ENCODE measurements at places on chromosomes 11 and 22.

DNA sequence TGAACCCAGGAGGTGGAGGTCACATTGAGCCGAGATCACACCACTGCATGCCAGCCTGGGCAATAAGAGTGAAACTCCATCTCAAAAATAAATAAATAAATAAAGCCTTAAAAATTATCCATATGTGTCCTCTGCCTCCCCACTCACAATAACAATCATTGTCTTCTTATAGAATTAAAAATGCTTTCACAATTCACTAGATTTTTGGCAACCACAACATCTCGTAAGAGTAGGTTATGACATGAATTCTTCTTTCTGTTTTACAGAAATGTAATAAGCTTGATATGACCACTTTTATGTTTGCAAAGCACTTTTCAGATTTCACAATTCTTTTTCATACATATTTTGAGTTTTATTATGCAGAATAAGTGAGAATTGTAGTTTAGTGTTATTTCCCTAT lies 54.5 kb upstream of the HSPA8 start:
- DNase-seq = no peak

GRCh38 chr22:31728857-31729256 lies 21.1 kb downstream of the PRR14L start:
- DNase-seq = no peak

DNA sequence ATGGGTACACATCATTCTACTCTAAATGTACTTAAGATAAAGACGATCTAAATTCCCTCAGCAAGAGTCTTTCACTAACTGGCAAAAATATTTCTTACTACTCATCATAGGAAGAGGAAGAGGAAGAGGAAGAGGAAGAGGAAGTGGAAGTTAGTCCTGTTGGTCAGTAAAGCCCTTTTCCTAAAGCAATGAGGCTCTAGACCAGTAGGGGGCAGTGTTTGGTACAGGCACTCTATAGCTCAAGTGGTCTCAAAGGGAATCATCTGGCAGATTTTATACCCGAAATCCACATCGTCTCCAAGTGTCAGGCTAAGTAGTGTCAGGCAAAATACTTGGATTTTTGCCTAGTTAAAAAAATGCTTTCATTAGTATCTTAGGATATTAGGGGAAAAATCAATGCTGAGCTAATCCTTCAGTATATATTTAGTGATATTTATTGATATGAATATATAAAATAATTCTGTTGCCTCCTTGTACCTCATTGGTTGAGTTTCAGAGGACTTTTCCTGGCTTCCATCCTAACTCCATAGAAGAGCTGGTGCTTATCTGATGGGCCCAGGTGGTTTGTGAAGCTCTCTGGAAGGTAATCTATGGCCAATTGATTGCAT lies 7.7 kb downstream of the BLID start:
- no peak for DNase-seq

- no peak for DNase-seq
Measured at GRCh38 chr11:69501891-69502860, 20.7 kb downstream of the LINC01488 start.

GRCh38 chr11:57338142-57338541 lies at the start of gene P2RX3:
Gene P2RX3 (plus strand): TSS chr11:57338352. CDS start chr11:57338551, 199 bp downstream.
- DNase-seq = no peak

DNA sequence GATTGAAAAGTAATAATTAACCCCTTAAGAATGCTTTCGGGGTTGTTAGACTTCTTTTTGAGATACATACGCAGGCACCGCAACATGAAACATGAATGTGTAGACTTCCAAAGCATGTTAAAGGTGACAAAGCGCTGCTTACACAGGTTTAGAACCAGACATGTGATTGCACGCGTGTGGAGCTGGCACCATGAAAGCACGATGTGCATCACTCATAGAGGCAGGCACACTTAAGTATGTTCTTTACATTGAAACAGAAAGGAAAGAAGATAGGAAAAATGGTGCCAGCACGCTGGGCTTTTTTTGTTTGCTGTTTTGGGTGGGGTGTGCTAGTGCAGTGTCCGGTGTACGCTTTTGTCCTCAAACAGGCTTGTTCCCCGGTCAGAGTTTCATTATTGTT lies 83.6 kb upstream of the PPARA start:
- no peak for DNase-seq

- DNase-seq = no peak
Measured at GRCh38 chr22:50272044-50272802, 2.0 kb upstream of the MAPK11 start.

GRCh38 chr22:31681349-31682345 lies 19.6 kb upstream of the PISD start:
- DNase-seq = no peak

GRCh38 chr11:122322329-122322728 lies 206.3 kb upstream of the BLID start:
- DNase-seq = no peak

DNA sequence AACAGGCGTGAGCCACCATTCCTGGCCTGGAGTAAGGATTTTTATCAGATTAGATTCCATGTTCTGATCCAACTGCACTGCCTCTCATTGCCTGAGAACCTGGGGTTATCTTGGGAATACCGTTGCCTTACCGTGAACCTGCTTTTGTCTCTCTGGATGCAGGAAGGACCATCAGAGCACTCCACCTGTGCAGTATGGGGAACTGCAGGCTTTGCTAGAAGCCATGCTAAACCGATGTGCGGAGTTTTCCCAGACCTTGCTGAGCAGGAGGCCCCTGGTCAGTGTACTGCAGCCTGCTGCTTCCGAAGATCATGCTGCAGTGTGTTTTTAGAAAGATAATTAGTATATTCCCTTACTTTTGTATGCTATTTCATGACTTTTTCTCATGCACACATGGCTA lies 43.6 kb downstream of the MEI1 start:
- DNase-seq = no peak

- no peak for DNase-seq
Measured at GRCh38 chr11:99534812-99535211, 514.1 kb downstream of the CNTN5 start.

DNA sequence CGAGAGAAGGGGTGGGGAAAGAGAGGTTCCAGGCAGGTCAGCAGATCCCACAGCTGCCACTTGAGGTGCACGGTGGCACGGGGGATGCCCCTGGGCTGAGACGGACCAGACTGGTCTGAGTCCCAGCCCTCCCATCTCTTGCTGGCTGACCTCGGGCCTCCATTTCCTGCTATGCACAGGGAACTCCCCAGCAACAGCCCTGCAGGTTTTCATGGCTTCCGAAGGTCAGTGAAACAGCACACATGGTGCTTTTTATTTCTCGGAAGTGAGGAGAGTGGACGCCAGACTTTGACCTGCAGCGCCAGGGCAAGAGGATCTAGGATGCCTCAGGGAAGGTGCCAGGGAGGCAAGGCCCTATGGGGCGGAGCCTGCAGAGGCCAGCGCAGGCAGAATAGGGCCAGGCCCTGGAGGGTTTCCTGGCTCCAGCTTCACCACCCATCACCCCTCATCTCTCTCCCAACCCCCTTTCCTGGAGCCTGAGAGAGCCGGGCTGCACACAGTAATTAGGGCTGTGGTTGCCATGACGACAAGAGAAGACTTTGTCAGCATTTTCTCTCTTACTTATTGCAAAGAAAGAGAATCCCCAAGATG lies 29.5 kb downstream of the SLC22A12 start:
- DNase-seq = no peak

GRCh38 chr11:46383974-46384701 lies 2.7 kb downstream of the MDK start:
- no peak for DNase-seq

DNA sequence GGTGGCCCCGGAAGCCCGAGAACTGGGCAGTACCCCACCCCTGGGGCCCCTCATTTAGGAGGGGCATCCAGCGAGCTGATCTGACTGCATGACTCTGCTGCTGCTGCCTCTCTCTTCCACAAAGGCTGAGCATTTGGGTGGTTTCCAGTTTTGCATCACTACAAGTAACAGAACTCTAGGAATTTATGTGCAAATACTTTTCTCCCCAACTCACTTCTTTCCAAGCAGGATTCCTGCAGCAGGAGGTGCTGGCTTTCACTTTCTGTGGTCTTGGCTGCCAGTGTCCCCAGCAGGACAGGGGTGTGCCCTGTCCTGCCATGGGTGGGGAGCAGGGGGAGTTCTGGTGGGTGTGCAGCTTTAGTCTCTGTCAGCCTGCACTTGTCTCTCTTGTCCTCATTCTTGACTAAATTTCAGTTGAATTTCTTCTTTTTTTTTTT lies 21.2 kb downstream of the UPB1 start:
- DNase-seq = no peak

- DNase-seq = no peak
Measured at GRCh38 chr11:3856856-3857553, 1.5 kb downstream of the STIM1 start.

DNA sequence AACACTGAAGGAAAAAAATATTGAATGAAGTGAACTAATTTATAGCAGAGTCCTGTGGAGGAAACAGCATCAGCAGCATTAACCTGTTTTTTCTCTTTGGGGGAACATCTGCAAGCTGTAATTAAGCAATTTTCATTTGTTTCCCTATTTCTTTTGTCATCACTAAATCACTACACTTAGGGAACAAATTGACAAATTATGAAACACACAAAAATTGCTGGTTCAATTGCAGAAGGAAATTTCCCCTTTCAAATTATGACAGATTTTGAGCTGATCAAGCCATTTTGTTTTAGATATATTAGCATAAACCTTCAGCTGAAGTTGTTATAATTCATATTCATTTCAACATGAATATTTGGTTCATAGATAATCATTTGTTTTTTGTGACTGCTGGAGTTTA lies 22.2 kb upstream of the RAG2 start:
- no peak for DNase-seq

DNA sequence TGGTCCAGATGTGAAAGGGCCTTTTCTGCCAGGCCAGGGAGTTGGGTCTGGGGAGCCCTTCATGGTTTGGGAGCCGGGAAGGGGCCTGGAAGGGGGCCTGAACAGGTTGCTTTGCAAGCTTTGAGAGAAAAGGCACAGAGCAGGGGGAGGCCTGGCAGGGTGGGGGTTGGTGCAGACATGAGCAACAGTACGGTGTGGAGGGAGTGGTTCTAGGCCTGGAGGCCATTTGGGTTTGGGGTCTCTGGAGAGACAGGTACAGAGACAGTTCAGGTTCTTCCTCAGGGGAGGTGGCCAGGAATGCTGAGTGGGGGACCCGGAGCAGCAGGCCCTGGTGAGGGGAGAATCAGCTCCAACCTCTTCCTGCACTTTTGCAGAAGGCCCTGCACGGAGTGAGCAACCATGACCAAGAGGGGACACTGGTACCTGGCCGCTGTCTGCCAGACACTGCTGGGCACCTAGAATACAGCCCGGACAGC lies 1.4 kb downstream of the KDELR3 start:
- no peak for DNase-seq

DNA sequence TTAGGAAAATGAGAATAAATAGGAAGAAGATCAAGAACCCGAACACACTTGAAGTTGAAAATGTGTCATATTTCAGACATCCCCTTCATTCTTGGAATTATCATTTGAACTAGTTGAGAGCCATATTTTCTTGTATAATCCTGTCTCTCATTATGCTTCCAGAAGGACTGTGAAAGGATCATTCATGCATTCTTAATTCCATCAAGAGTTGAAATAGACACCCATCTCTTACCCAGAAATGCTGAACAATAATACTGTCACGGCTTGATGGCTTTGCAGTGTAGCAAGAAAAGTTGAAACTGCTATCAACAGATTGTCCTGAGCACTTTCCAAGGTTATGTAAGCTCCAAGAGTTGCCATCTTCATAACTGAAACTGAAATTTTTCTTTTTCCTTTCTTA lies 79.7 kb downstream of the ARHGAP42 start:
- DNase-seq = no peak

DNA sequence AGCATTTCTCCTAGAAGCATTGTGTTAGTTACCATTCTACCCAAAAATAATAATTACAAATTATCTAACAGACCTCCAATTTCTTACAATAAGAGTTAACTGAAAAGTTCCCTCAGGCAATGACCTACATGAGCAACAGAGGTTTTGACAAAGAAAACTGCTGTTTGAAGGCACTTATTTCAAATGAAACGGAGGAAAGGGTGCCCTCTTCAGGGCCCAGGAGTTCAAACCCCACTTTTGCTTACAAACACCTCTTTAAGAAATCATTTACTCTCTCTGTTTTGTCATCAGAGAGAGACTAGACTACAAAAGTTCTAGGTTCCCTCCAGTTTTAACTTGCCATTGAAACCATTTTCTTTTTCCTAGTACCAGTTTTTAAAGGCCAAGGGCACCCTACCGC lies 56.7 kb downstream of the AMBRA1 start:
- DNase-seq = no peak

DNA sequence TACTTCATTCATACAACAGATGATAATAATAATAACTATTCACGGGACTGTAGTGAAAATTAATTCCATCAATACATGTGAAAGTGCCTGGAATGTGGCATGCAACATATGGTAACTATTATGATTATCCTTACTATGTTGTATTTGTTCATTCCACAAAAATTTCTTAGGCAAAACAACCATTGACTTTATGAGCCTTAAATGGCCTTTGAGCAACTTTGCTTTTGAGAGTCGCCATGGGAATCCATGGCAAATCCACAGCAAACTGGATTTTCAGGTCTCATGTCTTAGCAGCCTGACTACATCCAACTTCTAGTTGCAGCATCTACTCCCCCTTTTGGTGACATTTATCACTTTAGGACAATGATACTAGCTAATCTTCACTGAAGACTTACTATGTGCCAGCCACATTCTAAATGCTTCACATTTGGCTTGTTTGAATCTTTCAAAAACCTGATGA lies 56.8 kb downstream of the SLC1A2 start:
- DNase-seq = no peak

DNA sequence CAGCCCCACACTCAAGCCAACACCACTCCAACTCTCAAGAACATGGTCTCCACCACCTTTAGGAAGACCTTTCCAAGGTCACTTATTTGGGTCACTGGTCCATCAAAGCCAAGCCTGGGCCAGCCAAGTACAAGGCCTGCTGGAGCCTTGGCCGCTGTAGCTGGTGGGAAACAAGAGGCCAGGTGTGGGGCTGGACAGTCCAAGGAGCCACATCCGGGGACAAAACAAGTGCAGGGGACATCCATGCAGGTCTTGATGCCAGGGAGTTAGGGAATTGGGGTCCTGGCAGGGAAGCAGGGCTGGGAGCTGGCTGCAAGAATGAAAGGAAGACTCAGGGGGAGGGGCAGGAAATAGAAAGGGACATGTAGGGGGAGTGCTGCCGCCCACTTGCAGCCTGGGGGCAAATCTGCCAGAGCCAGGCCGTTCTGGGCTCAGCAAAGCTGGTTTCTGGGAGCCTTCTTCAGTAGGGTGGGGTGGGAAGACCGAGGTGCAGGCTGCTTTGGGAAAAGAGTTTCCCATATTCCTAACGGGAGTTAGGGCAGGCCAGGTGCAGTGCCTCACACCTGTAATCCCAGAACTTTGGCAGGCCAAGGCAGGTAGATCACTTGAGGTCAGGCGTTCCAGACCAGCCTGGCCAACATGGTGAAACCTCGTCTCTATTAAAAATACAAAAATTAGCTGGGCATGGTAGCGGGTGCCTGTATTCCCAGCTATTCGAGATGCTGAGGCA lies 69.5 kb upstream of the ATXN10 start:
- no peak for DNase-seq

GRCh38 chr11:43497144-43497543 lies 138.4 kb downstream of the TTC17 start:
- no peak for DNase-seq

DNA sequence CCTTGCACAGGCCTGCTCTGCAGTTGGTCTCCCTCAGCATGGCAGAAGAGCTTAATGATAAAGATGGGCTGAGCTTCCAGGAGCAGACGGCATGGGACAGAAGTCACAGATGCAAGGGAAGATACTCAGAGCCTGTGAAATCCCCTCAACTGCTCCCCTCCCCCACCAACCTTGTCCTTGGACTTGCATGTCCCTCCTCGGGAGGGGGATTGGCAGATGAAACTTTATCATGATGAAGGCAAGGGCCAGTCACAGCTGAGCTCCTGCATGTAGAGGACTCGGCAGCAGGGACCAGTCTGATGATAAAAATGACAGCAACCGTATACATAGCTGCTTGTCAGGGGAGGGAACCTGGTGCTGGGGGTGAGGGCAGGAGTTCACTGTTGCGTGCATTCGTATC lies 6.8 kb upstream of the SLC22A8 start:
- no peak for DNase-seq

All from stimulated activated CD8-positive, alpha-beta memory T cell treated with anti-CD3 and anti-CD28 coated beads, Interleukin-4, amount 100 ng/mL, for 4 hours (primary cell).